Choroid plexus epithelial cell (primary cell): ENCODE measurements at places on chromosomes 11 and 22.

GRCh38 chr11:1139441-1140083 lies 18.2 kb upstream of the MUC5AC start:
- peak; percentile 56 for DNase-seq

- DNase-seq, result no peak
Measured at GRCh38 chr11:130436171-130436570, 7.8 kb upstream of the ADAMTS8 start.

DNA sequence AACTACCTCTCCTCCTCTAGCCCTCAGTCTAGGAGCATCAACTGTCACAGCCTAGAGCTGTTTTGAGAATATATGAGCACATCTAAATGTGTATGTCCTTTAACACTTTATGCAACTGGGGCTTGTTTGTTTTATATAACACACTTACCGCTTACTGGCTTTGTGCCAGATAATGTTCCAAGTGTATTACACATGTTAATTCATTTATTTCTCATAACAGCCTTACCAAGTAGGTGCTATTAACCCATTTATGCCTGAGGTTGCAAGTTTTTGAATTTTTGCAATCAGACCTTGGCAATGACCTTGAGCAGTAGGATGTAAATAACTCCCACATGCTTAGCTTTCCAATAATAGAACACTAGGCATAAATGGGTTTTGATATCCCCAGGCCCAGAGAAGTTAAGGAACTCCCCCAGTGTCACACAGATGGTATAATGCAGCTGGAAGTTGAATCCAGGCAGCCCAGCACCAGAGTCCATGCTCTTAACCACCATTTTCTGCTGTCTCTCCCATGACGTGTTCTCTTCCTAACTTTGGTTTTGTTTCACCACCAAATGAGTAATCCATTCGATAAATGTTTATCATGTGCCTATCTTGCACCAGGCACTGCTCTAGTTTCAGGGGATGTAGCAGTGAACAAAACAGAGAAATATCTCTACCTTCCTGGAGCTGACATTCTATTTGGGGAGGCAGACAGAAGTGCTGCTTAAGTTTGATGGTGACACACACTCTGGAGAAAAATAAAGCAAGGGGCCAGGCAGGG lies 23.1 kb downstream of the PRDM11 start:
- DNase-seq, result peak; percentile 30

DNA sequence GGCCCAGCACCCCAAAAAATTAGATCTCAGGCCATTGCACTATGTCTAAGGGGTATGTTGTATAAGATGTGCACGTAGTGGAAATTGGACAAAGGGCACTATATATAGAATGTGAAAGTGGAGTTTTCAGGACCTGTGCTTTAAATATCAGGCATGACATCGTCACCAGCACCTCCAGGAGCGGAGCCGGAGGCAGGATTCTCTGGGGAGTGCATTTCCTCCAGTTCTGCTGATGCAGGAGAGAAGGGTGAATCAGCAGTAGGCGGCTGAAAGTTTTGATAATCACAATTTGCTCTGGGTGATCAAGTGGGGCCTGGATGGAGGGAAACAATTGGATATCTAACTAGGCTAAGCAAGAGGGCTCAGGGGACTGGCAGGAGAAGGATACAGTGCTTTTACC lies 69.1 kb upstream of the NTM start:
- DNase-seq, result no peak

- no peak for DNase-seq
Measured at GRCh38 chr22:50621948-50622722, 5.8 kb downstream of the ARSA start.

DNA sequence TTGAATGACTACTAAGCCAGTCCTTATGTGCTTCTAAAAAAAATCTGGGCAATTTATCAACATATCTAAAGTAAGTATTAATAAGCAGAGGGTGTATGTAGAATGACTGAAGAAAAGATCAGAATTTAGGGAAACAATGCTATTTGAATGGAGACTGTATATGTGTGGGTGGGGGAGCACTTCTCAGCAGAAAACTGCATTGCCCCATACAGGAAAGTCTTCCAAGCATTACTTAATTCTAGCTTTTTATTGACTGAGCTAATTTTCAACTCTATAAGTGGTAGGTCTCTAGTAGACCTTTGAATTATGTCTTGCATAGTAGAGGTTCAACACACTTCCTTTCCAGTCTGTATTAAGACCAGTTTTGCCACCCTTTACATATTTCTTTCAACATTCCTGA lies 41.7 kb downstream of the CASP12 start:
- DNase-seq, result no peak

DNA sequence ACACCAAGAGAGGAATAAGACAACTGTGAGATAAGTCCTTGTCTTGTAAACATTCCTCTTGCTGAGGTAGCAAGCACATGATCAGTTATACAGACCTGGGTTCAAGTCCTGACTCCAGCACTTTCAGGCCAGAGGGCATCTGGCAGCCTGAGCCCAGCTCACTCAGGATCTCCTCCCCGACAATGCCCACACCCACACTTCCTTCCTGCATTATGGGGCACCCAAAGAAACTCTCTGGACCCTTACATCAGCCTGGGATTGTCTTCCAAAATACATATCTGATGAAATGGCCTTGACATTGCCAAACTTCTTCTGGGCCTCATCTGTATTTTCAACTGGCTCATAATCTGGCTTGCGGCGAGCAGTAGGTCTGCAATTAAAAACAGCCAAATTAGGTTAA lies 48.6 kb downstream of the ARFGAP3 start:
- DNase-seq, result no peak

DNA sequence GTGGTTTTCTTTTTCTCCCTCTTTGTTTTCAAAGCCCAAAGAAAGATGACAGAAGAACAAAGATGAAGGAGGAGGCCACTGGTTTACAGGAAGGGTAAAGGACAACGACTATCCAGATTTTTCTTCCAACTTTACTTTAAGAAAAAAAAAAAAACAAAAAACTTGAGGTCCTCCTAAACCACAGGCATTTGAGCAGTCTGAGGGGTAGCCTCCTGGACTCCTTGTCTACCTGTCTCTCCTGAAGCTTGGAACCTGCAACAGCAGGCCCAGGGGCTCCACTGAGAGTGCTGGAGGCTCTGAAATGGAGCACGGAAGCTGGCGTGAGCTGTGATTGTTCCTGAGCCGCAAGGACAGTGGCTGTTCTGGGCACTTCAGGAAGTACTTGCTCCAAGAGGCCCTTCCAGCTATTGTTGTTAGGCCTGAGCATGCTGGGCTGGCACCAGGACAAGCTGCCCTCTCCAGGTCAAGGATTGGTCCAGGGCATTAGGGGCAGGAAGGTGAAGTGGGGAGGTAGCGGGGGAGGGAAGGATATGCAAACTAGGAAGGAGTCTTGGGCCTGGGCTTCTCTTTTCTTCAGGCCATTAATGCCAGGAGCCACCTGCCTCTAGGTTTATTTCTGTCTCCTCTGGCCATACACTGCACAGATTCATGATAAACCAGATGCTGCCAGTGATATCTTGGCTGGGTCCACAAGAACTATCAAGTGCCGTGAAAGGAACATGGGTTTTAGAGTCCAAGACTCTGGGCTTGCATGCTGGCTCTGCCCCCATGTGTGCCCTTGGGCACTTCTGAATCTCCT lies 147.3 kb downstream of the CCDC34 start:
- no peak for DNase-seq

DNA sequence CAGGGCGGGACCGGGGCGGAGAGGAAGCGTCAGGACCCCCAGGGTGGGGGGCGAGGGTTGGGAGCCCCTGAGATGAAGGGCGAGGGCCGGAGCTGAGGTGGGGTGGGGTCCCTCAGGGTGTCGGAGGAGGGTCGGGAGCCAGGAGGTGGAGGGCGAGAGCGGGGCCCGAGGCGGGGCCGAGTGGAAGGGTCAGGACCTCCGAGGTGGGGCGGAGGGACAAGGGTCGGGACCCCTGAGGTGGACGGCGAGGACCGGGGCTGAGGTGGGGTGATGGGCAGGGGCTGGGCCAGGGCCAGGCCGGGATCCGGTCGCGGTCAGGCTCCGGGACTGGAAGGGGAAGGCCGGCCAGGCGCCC lies 409 bp downstream of the SMC1B start:
- DNase-seq, result no peak

DNA sequence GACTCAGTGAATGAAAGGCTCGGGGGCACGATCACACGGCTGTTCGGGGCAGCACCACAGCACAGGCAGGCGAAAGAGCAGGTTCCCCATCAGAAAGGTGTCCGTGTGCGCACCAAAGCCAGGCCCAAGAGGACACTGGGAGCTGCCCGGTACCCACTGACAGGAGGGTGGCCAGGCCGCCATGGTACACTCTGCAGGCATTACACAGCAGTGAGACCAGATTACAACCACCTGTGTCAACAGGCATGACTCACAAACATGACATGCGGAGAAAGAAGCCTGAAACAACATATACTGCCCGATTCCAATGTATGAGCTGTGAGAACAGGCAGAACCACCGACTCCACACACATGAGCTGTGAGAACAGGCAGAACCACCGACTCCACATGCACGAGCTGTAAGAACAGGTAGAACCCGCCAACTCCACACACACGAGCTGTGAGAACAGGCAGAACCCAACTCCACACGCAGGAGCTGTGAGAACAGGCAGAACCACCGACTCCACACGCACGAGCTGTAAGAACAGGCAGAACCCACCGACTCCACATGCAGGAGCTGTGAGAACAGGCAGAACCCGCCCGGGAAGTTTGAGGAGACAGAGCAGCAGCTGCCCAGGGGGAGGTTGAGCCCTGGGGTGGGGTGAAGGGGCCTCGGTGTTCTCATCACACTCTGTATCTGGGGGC lies 32.6 kb downstream of the KIAA0930 start:
- peak; percentile 73 for DNase-seq
